ENCODE measurements at places on chromosomes 7 and 10. TPM values are rescaled to one million over a fixed set of nuclear protein-coding genes. Genes with fewer than 3 reads are reported as not detected.

RGR gene
- 0.31 TPM for polyA plus RNA-seq

LIPN gene
- 1.0 TPM for polyA plus RNA-seq

HABP2 gene
- not detected for polyA plus RNA-seq

TWIST1 gene
- 5.6 TPM for polyA plus RNA-seq

GTF2I gene
- polyA plus RNA-seq = 40.9 TPM

AKR1D1 gene
- not detected for polyA plus RNA-seq

SPDYE8 gene
- not detected for polyA plus RNA-seq

OPALIN gene
- polyA plus RNA-seq = not detected

FANK1 gene
- 4.3 TPM for polyA plus RNA-seq

EGFR gene
- 12.8 TPM for polyA plus RNA-seq

Measured in esophagus (tissue), 2 donors.